GF-D8 (cell line): ENCODE measurements at places on chromosomes 5 and 9.

- DNase-seq: no peak
Measured at GRCh38 chr5:145806923-145807322, 28.2 kb downstream of the PRELID2 start.

DNA sequence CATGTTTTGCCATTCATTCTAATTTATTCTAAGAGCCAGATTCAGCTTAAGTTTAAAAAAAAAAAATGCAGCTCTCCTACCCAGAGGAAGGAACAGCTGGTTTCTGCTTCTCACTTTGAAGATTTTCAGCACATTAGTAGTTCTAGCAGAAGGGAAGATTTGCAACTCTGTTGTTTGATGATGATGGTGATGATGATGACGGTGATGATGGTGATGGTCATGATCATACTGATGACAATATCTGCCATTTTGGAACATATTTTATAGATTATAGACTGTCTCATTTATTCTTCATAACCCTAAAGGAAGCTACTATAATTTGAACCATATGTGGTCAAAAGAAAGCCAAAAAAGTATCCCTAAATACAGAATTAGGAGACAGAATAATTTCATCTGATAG, 7.9 kb upstream of the MED10 start:
- no peak for DNase-seq

DNA sequence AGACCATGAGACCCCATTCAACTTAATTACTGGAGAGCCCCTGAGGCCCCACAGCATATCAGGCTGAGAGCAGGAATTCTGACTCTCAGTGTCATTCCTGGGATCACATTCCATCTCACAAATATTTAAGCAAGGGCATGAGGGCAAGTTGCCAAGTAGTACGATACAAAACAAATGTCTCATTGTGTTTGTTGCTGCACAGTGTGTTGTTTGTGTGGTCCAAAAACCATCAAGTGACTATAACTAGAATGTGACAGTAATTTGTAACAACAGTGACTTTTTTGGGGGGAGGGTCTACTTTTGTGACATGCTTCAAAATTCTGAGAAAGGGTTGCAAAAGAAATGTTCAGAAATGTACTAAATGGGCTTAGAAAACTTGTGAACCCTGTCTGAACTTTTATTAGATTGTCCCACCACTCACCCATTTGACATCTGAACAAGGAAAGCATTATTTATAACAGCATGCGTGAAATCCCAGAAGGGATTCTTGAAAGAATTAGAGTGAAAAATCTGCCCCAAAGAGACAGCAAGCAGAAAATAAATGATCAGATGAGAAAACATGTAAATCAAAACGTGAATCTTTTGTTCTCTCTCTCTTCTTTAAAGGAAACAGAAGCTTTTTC, 347.0 kb downstream of the NTRK2 start:
- DNase-seq: no peak

DNA sequence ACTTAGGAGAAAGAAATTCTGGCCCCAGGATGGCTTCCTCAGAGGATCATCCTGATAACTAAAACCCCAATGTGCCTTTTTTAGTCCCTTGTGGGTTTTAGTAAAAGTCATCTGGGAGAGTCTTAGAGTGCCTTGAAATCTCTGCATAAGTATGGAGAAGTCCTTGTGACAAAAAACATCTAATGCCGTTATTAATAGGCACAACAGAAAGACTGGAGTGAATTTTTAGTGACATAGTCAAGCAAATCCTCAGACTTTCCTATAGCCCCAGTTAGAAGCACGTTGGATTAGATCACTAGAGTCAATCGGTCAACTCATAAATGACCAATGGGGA, 108.2 kb upstream of the MPDZ start:
- no peak for DNase-seq

GRCh38 chr9:94161673-94162072, 77.4 kb downstream of the PTPDC1 start:
- no peak for DNase-seq
